ENCODE measurements at places on chromosomes 3 and 15.
A peak's percentile ranks its signal among the peaks of the same experiment; 100 is the strongest.

DNA sequence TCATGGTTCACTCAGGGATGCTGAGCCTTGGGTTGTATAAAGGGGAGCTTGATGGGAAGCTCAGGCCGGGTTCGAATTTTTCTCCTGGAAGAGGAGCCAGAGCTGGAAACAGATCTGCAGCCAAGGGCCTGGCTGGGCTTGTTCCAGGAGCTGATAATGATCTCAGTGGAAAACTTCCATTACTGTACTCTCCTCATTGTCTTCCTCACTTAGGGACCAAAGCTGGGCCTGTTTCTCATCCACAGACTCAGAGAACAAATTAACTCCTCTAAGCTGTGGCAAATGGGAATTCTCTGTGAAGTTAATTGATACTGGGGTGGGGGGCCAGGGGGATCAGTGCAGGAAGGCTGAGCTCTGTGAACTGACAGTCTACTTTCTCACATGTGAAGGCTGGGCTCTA lies 92.0 kb downstream of the PRICKLE2 start:
- DNase-seq, result no peak

GRCh38 chr3:190581041-190581541 lies 67.2 kb downstream of the IL1RAP start:
- DNase-seq, result no peak

DNA sequence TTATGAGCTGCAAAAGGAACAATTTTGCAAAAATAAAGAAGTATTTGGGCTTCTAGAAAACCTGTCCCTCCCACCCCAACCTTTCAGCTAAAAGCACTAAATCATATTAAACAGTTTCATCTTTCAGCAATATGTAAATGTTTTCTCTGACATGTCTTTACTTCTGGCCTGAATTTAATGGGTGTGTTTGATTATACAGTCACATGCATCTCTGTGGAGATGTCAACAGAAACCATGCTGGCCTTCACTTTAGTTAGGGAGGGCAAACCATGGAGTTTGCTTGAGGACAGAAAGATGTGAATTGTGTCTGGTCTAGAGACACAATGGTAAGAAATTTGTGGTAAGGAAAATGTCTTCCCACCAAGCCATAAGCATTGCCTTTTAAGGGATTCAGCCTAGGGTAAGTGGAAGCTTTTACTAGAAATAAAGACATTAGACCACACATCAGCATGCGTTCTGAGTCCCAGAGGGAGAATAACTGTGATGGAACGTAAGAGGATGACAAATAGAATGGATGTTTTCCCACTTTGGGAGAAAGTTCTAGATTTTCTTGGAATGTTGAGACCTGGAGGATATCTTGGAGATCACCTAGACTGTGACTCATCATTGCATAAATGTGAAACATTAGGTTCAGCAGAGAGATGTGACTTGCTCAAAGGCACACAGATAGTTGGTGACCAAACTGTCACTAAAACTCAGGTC lies 68.9 kb downstream of the ST8SIA2 start:
- DNase-seq, result no peak

GRCh38 chr3:45082142-45082538 lies 56.0 kb downstream of the CLEC3B start:
- no peak for DNase-seq

- no peak for DNase-seq
These were observed 919 bp downstream of the IDH2 start for GRCh38 chr15:90101130-90101968.

- DNase-seq, result no peak
These were observed 248.3 kb downstream of the WDR72 start for GRCh38 chr15:53511175-53511574.

DNA sequence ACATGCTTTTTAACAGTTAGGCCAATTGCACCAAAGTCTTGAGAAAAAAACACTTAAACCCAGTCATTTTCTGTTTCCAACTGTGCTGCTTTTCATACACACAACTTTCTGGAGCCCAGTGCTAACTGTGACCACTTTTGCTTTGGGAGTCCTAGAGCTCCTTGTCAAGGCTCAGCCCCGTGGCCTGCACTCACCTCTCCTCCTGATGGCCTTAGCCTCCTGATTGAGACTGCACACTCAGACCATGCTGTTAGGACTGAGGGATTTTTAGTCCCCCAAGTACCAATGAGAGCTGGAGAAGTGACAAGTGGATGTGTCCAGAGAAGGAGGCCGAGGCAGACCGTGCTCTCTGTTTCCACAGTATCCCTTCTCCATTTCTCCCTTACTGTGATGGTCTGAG lies 15.2 kb upstream of the RARRES1 start:
- DNase-seq, result no peak

DNA sequence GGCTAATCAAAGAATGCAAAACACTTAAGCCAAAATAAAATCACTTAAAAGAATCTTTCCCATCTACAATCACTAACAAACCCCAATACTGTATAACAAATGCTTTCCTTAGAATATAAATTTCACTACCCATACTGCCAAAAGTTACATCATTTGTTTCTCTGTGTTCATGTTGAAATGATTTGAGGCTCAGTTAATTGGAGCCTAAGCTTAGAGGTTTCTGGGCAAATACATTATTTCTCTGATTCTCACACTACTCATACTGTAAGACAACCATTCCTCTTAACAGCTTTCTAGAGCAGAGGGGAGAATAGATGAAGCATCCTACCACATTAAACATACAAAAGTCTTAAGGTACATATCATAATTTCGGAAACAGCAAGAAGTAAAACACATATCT lies 2.1 kb downstream of the RIOX2 start:
- DNase-seq, result no peak

GRCh38 chr3:55201779-55202178 lies 273.9 kb upstream of the LRTM1 start:
- no peak for DNase-seq

- no peak for DNase-seq
These were observed 427.2 kb upstream of the CBLB start for GRCh38 chr3:106296062-106296461.

DNA sequence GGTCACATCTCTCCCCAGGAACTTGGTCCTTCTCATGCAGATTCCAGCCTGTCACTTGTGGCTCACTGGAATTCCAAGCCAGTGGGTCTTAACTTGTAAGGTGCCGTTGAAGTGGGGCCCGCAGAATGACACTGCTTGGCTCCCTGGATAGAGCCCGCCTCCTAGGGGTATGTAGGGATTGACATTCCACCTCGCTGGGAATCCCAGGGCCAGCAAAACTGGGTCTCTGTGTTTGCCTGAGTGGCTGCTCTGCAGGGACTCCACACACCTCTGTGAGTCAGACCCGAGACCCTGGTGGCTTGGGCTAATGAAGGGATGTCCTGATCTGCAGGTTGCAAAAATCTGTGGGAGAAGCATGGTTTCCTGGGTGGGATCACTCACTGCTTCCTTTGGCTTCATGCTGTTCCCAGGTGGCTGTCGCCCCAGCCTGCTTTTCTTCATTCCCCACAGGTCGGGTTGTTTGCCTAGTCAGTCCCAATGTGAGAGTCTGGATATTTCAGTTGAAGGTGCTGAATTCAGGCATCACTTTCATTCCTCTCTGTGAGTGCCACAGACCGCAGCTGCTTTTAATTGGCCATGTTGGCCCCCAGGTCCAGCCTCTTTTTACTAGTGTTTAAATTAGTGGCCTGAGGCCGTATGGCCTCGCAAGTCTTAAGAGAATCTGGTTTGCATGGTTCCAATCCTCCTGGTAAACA lies 156.0 kb upstream of the TRIM42 start:
- DNase-seq, result no peak

DNA sequence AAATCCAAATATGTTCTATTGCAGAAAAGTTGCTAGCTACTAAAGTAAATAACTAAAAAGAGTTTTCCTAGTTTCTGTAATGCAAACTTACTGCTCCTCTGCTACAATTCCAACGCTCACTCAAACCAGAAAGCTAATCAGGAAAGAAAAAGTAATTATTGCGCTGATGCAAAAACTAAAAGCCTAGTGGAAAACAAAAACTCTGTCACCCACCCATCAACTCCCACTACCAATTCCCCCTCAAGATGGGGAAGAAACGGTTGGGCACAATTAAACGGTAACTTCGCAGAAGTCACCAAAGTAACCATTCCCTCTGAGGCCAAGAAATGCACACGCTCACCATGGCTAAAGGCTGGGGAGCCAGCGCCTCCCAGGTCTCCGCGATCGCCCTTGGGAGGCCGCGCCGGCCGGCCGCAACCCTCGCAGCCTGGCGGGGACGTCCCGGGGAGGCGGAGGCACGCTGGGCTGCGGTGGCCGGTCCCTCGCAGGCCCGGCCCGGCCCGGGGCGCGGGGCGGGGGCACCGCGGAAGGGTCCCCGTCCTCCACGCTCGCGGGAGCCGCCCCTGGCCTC lies 684 bp downstream of the SLTM start:
- DNase-seq, result no peak

DNA sequence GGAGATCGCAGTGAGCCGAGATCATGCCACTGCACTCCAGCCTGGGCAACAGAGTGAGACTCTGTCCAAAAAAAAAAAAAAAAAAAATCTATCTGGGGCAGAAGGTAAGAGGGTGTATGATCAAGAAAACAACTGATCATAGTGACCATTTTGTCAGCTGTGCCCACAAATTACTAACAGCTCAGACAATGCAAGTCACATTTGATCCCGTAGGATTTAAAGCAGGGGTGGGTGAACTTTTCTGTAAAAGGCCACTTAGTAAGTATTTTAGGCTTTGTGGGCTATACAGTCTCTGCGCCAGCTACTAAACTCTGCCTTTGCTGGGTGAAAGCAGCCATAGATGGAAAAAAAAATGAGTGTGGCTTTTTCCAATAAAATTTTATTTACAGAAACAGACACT lies 57.6 kb upstream of the ABI3BP start:
- no peak for DNase-seq

- DNase-seq, result no peak
These were observed 507 bp upstream of the GOLIM4 start for GRCh38 chr3:168096210-168096652.

DNA sequence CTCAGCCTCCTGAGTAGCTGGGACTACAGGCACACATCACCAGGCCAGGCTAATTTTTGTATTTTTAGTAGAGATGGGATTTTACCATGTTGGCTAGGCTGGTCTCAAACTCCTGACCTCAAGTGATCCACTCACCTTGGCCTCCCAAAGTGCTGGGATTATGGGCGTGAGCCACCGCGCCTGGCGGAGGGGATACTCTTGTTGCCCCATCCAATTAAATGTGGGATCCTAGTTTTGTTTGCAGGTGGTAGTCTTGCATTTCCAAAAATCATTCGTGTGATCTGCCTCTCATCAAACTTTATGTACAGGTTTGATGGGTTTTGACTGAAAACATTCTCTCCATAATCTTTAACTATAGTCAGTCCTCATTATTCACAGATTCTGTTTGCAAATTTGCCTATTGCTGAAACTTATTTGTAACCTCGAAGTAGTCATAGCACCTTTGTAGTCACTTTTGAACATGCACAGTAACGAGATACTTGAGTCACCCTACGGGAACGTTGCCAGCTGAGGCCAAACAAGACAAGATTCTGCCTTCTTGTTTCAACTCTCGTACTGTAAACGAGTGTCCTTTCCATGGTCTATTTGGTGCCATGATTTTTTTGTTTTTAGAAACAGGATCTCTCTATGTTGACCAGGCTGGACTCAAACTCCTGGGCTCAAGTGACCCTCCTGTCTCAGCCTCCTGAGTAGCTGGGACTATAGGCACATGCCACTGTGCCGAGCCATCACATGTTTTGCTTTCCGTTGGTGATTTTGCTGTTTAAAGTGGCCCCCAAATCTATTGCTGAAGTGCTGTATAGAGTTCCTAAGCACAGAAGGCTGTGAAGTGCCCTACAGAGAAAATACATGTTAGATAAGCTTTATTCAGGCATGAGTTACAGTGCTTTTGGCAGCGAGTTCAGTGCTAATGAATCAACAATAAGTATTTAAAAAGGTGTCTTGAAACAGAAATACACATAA lies 8.1 kb upstream of the MAPK6 start:
- DNase-seq, result peak; percentile 36

- no peak for DNase-seq
These were observed 108.6 kb downstream of the RPLP1 start for GRCh38 chr15:69561071-69561784.

- DNase-seq, result no peak
These were observed 38.7 kb downstream of the NIPA2 start for GRCh38 chr15:22877117-22877516.

- DNase-seq, result no peak
These were observed 23.2 kb downstream of the MAPK6 start for GRCh38 chr15:52042051-52042851.

DNA sequence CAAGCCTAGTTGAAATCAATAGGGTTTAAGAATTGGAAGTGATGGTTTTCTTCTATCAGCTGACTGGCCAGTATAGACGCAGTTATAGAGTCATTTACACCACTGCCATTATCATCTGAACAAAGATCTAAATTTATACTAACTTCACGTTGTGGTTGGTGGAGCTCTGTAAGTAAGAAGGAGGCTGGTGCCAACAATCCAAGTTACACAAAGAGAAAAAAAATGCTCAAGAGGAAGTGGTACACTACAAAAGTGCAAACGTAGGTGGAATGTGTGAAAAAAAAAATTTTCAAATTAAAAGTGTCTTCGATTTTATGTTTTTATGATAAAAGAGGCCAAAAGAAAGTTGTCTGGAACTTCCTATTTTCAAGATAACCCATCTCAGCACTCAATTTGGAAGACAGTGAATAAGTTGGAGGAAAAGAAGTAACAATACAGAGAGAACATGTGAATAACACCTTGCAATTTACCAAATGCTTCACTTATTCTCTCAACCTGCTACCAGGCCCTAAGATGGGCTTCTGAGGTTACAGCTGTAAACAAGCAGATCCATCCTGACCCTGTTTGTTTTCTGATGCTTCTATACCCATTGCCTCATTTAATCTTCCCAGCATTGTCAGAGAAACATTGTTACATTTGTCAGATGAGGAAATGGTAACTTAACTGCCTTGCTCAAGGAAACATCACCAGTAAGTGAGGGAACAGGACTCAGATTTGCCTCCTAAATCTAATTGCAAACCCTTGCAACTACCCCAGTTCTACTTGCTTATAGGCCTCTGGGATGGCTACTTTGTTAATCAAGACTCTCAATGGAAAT lies 12.0 kb upstream of the TASOR start:
- DNase-seq, result no peak

DNA sequence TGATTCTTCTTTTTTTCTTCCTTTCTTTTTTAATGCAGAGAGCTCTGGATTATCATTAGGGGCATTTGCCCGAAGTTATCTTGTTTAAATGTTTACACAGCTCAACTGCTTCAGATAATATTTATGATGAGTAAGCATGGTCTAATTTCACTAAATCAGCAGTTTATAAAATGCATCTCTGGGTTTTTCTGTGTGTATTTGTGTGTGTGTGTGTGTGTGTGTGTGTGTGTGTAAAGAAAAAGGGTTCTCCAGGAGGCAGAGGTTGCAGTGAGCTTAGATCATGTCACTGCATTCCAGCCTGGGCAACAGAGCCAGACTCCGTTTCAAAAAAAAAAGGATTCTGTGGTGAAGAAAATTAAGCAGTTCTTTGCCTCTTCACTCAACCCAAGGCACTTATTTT lies 25.9 kb upstream of the TNFSF10 start:
- DNase-seq, result no peak

GRCh38 chr3:146390006-146390772 lies 79.2 kb downstream of the PLSCR2 start:
- no peak for DNase-seq

DNA sequence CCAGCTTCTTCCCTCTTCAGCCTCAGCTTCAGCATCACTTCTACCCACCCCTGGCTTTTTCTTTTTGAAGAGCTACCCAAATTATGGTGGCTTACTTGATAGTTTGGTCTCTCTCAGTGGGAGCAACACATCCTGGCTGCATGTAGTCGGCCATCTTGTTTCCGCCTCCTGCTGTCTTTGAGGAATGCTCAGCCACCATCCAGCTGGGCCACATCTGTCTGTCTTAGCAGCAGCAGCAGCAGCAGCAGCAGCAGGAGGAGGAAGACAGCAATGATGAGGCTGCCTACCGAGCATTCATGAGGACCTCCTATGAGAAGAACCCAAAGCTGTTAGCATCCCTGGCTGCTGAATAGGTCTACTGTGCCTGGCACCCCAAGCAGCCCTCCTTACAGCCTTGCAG lies 19.7 kb downstream of the IL16 start:
- DNase-seq, result no peak

Data from stimulated activated CD8-positive, alpha-beta memory T cell treated with anti-CD3 and anti-CD28 coated beads, Interleukin-15, amount 100 ng/mL, for 48 hours (primary cell).